ENCODE measurements at places on chromosomes 16 and 17.

- no peak for DNase-seq
Measured at GRCh38 chr17:75059369-75060345, 12.6 kb downstream of the KCTD2 start.

GRCh38 chr16:65827231-65827630 is 539.3 kb upstream of the CDH5 start:
- DNase-seq: no peak

GRCh38 chr16:13793841-13794409 is 126.0 kb upstream of the ERCC4 start:
- no peak for DNase-seq

- no peak for DNase-seq
Measured at GRCh38 chr16:56658327-56658875, 642 bp downstream of the MT1F start.

- DNase-seq: no peak
Measured at GRCh38 chr16:61179561-61179960, 856.7 kb downstream of the CDH8 start.

- DNase-seq: no peak
Measured at GRCh38 chr16:81888520-81889394, 109.7 kb downstream of the PLCG2 start.

- DNase-seq: no peak
Measured at GRCh38 chr17:46037722-46038255, 38.7 kb downstream of the STH start.

DNA sequence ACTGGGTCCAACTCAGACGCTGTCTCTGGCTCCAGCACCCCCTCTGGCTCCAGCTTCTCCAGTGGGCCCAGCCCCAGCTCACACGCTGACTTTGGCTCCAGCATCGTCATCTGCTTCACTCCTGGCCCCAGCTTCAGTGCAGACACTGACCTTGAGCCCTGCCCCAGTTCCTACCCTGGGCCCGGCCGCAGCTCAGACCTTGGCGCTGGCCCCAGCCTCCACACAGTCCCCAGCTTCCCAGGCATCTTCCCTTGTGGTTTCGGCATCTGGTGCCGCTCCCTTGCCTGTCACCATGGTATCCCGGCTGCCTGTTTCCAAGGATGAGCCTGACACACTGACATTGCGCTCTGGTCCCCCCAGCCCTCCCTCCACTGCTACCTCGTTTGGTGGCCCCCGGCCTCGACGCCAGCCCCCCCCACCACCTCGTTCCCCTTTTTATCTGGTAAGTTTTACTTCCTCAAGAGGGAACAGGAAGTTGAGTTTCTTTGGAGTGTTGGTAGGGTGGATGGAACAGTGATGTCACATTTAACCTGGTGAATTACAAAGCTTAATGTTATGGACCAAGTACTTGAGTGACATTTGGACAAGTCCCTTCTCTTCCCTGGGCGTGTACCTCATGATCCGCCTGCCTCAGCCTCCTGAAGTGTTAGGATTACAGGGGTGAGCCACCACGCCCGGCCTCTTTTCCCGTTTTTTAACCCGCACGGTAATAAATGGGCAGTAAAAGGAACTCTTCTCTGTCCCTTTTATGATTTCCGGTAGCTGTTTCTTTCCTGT is 23.4 kb upstream of the PHKG2 start:
- no peak for DNase-seq

GRCh38 chr17:54859187-54859586 is 41.5 kb upstream of the TOM1L1 start:
- no peak for DNase-seq

DNA sequence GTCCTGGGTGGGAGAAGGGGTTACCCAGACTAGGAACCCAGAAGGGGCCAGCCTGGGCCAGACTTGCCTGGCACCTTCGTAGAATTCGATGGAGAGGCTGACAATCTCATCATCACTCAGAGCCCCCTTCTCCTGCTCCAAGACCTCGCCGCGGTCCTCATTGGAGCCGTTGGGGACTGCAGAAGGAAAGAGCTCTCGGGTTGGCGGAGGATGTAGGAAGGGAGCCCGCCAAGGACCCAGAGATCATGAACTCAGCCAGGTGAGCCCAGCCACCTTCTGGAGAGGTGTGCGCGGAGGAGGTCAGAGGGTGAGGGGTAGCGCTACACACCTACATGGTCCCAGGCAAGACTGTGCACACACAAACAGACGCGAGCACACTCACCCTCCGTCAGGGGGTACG is 8.5 kb downstream of the CISD3 start:
- DNase-seq: no peak

GRCh38 chr17:27609611-27610303 is 21.2 kb upstream of the LGALS9 start:
- DNase-seq: no peak

DNA sequence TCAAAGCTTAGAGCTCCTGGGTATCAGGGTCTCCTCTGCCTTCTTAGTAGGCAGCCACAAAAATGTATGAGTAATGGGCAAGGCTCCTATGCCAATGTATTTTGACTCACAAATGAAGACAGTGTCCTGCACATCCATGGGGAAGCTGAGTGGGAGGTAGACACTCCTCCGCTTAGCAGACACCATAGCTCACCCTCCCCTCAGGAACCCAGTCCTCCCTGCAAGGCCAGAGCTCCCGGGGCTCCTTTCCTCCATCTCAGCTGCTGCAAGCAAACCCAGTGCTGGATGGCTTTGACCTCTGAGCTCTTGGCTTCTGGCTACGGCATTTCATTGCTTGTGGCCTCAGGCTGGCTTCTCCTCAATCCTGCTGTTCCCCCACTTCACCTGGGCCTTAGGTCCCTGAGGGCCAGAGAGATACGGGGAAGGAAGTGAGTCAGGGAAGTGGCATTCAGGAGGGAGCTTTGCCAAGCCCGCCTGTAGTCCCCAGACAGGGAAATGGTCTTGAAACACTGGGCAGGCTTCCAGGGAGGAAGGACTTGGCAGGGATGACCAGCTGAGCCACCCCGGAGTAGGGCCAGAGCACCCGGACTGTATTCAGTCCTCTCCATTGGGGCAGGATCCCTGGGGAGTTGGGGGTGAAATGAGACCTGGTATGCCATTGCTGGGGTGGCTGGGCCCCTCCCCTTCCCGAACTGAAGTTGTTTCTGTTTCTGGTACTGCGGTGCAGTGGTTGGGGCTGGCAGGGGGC is 4.5 kb downstream of the ABCC3 start:
- DNase-seq: no peak

DNA sequence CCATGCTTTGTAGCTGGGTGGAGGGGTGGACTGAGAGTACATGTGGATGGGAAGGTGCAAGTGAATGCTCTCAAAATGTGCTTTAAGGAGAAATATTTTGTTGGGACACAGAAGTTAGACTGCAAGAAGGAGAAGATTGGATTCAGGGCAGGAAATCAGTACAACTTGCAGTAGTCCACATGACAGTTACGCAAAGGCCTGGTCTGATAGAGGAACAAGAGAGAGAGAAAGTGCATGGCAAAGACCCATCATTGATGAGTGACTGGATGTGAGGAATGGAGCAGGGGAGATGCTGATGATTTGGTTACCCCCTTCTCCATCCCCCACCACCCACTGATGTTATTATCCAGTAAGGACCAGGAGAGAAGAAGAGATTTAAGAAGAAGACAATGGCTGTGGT is 472.8 kb downstream of the MAF start:
- no peak for DNase-seq

DNA sequence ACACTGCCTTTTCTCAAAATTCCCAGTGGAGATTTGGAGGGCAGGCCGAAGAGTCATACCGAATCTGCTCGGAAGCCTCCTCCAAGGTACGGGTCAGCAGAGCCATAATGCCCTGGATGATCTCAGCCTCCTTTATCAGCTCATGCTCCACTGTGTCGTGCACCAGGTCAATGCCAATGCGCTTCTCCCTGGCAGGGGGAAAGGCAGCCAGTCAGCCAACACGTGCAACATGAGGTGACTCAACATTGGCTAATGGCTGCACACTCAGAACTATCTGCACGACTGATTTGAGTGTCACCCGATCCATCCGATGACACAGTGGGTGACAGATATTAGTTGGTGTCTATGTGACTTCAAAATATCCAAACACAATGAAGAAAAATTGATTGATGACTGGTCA is 15.8 kb downstream of the TEKT1 start:
- DNase-seq: no peak

DNA sequence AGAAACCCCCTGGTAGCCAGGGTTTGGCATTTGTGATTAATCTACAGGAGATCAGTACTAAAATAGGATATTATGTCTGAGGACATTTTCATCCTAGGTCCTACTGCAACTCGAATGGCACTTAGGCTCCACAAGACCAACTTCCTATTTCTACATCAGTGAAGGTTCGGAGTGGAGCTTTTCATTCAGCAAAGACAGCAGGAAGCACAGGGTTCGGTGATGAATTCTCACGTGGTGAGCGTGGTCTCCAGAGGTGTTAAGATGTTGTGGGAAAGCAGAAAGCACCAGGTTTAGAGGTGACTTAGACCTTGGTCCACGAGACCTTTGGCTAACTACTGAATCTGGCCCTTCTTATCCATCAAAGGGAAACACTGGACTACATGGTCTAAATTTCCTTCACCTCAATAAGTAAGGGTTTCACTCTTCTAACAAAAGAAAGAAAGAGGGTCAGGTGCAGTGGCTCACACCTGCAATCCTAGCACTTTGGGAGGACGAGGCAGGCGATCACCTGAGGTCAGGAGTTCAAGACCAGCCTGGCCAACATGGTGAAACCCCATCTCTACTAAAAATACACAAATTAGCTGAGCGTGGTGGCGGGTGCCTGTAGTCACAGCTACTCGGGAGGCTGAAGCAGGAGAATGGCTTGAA is 13.9 kb upstream of the HELZ start:
- DNase-seq: peak; percentile 72

GRCh38 chr16:83994703-83995102 is 26.7 kb downstream of the NECAB2 start:
- DNase-seq: no peak

- no peak for DNase-seq
Measured at GRCh38 chr16:27330542-27330941, 16.8 kb downstream of the IL4R start.

- no peak for DNase-seq
Measured at GRCh38 chr16:86300746-86301481, 209.4 kb upstream of the FOXF1 start.

All from activated CD4-positive, alpha-beta T cell treated with anti-CD3 and anti-CD28 coated beads, Interleukin-2, amount 50 U/mL, for 16 hours (primary cell).